ENCODE measurements at places on chromosomes 11 and 22.

GRCh38 chr11:79312617-79313529 lies 128.0 kb downstream of the TENM4 start:
- H3K36me3 ChIP-seq: no peaks in the 10 kb centered on the region
- no peak for DNase-seq
- no peak overlapping the region for H3K27ac ChIP-seq
- H3K4me3 ChIP-seq: no peak overlapping the region

GRCh38 chr22:48398181-48398905 lies 1429.3 kb downstream of the BRD1 start:
- no peak overlapping the region for H3K4me3 ChIP-seq
- no peak for DNase-seq
- H3K4me1 ChIP-seq: no peaks in the 10 kb centered on the region
- H3K27me3 ChIP-seq: no peaks in the 10 kb centered on the region
- H3K27ac ChIP-seq: no peak overlapping the region

GRCh38 chr11:34327804-34328631 lies 29.8 kb downstream of the ABTB2 start:
- no peak for DNase-seq
- H3K36me3 ChIP-seq: no peaks in the 10 kb centered on the region
- no peaks in the 10 kb centered on the region for H3K27me3 ChIP-seq

GRCh38 chr22:36252754-36253522 lies at the start of gene APOL1:
APOL1 (plus strand) TSS chr22:36253133; CDS start chr22:36254956, 1,823 bp downstream.
- H3K4me3 ChIP-seq: peak within 1 kb of the TSS; percentile 64
- H3K36me3 ChIP-seq: peaks cover 12% of the 10 kb centered on the region
- peaks cover 39% of the 10 kb centered on the region for H3K4me1 ChIP-seq
- H3K27ac ChIP-seq: peak within 1 kb of the TSS; percentile 46
- peak; percentile 25 for DNase-seq

DNA sequence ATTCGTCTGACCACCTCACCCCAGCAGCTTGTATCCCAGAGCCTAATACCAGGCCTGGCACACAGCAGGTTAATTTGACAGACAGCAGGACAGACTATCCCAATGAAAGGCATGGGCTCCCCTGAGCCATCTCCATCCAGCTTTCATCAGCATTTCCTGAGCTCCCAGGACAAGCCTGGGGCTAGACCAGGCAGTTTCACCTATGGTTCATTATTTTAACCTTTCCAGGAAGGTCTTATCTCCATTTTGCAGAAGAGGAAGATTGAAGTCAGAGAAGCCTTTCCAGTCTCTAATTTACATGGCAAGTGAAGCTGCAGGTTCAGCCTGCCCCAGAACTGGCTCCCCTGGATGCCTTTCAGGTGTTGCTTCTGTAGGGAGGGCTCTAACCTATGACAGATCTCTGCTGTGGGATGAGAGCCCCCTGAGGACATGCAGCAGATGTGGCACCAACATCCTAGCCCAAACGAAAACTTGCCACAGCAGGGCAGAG lies 17.0 kb downstream of the ARRB1 start:
- H3K27me3 ChIP-seq: no peaks in the 10 kb centered on the region
- H3K4me3 ChIP-seq: no peak overlapping the region
- DNase-seq: no peak
- peaks cover 63% of the 10 kb centered on the region for H3K4me1 ChIP-seq
- H3K27ac ChIP-seq: no peak overlapping the region

DNA sequence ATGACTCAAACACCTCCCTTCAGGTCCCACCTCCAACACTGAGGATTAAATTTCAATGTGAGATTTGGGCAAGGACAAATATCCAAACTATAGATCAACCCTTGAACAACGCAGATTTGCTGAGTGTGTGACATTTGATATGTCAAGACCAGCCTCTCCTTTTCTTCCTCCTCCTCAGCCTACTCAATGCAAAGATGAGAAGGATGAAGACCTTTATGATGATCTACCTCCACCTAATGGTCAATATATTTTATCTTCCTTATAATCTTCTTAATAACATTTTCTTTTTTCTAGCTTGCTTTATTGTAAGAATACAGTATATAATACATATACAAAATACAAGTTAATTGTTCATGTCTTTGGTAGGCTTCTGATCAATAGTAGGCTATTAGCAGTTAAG lies 67.5 kb upstream of the MPPED2 start:
- H3K36me3 ChIP-seq: no peaks in the 10 kb centered on the region
- no peak for DNase-seq
- no peak overlapping the region for H3K27ac ChIP-seq
- no peak overlapping the region for H3K4me3 ChIP-seq
- H3K27me3 ChIP-seq: no peaks in the 10 kb centered on the region

- no peaks in the 10 kb centered on the region for H3K4me1 ChIP-seq
- H3K27ac ChIP-seq: no peak overlapping the region
- H3K36me3 ChIP-seq: no peaks in the 10 kb centered on the region
- H3K27me3 ChIP-seq: no peaks in the 10 kb centered on the region
- no peak overlapping the region for H3K4me3 ChIP-seq
- no peak for DNase-seq
These were observed 39.0 kb downstream of the APOL5 start for GRCh38 chr22:35756722-35757121.

DNA sequence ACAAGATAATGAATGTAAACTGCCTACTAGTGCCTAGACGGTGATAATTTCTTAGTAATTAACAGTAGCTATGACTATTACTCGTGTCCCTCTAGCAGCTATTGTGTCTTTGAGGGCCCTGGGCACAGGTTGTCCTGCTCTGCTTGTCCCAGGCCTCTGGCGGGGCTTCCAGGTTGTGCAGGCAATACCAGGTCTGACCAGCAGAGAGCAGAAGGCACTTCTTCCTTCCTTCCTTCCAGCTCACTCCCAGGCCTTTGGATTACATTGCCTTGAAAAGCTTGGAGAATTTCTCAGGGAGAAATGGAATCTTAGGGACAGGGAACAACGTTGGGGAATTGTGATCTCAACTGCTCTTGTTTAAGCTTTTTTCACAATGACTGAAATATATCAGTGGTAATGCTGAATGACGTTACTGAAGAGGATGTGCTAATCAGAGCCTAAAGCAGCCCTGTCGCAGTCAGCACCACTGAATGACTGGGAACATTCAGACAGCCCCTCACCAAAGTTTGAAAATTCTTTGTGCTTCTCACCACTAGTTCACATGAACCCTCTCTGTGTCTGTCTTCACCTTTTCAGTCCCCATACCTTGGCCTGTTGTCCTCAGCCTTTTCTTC lies 8.4 kb upstream of the CCKBR start:
- H3K36me3 ChIP-seq: no peaks in the 10 kb centered on the region
- H3K4me1 ChIP-seq: no peaks in the 10 kb centered on the region
- H3K4me3 ChIP-seq: no peak overlapping the region
- no peaks in the 10 kb centered on the region for H3K27me3 ChIP-seq
- no peak overlapping the region for H3K27ac ChIP-seq

DNA sequence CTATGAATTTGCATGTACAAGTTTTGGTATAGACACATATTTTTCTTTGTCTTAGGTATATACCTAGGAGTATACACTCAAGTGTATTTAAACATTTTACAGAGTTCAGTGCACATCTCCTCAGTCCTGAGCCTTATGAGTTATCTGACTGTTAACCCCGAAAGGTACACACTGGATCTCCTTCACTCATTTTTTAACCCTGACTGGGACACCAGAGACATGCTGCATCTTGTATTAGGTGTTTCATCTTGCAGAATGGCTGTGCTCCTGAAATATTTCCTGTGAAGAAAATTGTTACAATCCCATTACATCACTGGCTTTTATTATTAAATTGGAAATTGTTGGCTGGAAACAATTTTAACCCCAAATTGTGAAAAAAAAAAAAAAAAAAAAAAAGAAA lies 15.3 kb downstream of the PARVA start:
- no peak overlapping the region for H3K4me3 ChIP-seq
- no peaks in the 10 kb centered on the region for H3K27me3 ChIP-seq
- H3K27ac ChIP-seq: no peak overlapping the region
- H3K4me1 ChIP-seq: no peaks in the 10 kb centered on the region

DNA sequence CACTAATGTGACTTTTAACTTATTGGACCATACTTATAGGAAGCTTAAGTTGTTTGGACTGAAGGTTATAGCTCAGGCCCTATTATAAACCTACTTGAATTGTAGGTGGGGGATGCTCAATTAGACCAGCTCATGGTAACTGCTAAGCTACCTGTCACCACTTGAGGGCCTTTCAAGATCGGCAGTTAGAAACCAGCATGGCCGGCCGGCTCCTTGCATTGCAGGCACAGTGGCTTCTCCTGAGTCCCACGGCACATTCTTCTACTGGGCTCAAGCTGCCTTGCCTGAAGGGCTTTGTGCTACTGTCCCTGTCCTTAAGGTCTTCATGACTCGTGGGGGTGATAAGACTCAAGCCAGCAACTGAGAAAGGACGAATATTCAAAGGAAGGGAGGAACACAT lies 70.8 kb downstream of the TBC1D22A start:
- no peak overlapping the region for H3K4me3 ChIP-seq
- H3K36me3 ChIP-seq: peaks cover 15% of the 10 kb centered on the region
- H3K27me3 ChIP-seq: no peaks in the 10 kb centered on the region
- DNase-seq: no peak
- H3K4me1 ChIP-seq: no peaks in the 10 kb centered on the region
- no peak overlapping the region for H3K27ac ChIP-seq

DNA sequence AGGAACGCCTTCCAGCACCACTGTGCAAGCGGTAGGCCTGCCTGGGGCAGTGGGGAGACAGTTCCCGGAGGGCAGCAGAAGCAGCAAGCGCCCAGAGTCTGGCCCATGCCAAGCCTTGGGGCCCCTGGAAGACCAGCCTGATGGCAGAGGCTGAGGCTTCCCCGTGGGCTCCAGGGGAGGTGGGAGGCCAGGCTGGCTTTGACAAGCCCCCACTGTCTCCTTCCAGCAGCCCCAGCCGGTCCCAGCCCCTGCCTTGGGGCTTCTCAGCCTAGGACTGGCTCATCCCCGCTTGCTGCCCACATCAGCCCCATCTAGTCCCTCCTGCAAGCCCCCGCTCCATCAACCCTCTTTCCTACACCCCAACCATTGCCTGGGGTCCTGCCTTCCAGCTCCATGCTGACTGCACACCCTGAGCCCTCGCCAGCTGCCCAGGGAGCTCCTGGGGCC lies 46.7 kb downstream of the IGF2 start:
- no peak overlapping the region for H3K4me3 ChIP-seq
- H3K36me3 ChIP-seq: no peaks in the 10 kb centered on the region
- H3K27ac ChIP-seq: no peak overlapping the region

GRCh38 chr11:42462558-42463310 lies 849.1 kb upstream of the API5 start:
- DNase-seq: no peak
- no peak overlapping the region for H3K4me3 ChIP-seq
- no peaks in the 10 kb centered on the region for H3K4me1 ChIP-seq
- H3K27me3 ChIP-seq: no peaks in the 10 kb centered on the region
- no peaks in the 10 kb centered on the region for H3K36me3 ChIP-seq

DNA sequence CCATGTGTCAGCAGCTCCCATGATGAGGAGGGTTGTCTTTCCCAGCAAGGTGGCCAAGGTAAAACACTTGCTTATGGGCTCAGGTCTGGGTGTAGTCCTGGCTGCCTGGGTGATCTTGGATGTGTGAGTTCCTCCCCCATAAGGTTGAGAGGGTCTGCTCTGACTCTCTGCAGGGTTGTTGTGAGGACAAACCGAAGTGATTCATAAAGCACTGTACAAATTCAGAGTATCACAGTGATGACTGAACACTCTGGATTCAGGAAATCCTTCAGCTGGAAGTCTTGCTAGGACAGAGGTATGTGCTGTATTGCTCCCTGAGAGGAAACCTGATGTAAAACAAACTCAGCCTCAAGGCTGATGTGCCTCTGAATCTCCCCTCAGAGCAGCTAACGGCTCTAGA lies 220.9 kb upstream of the PITPNB start:
- no peaks in the 10 kb centered on the region for H3K4me1 ChIP-seq
- no peaks in the 10 kb centered on the region for H3K36me3 ChIP-seq
- H3K27ac ChIP-seq: no peak overlapping the region
- no peaks in the 10 kb centered on the region for H3K27me3 ChIP-seq

GRCh38 chr22:39946126-39946502 lies 14.1 kb upstream of the TMA7B start:
- peaks cover 59% of the 10 kb centered on the region for H3K36me3 ChIP-seq
- no peak overlapping the region for H3K4me3 ChIP-seq
- H3K4me1 ChIP-seq: peaks cover 93% of the 10 kb centered on the region
- H3K27ac ChIP-seq: peak overlapping the region; percentile 37
- H3K27me3 ChIP-seq: no peaks in the 10 kb centered on the region

GRCh38 chr11:20068691-20069090 lies 91.6 kb downstream of the DBX1 start:
- DNase-seq: no peak
- no peak overlapping the region for H3K4me3 ChIP-seq
- H3K4me1 ChIP-seq: no peaks in the 10 kb centered on the region
- no peak overlapping the region for H3K27ac ChIP-seq

DNA sequence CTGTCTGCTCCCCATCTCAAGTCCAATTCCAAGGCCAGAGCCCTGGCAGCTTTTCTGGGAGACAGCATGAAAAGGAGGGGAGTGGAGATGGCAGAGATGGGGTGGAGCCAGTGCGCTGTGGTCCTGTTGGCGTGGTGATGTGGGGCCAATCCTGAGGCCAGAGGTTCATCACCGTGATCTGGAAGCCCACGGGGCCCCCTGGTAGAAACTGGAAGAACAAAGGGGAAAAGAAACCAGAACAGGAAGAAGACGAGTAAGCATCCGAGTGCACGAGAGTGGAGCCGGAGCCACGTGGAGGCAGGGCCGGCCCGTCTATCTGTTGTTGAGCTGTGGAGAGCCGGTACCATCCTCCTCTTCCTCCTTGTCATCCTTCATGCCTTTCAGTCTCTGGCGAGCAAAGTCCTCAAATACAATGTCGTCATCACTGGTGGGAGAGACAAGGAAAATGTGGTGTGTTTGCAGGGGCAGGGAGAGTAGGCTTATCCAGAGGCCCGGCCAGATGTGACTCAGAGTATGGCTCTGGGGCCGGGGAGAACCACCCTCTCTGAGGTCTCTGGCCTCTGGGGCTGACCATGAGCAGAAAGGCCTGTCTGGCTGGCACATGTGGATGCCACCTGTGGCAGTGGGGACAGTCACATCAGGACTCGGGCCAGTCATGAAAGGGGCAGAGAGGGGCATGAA lies 25.4 kb downstream of the TPBGL start:
- no peak overlapping the region for H3K4me3 ChIP-seq
- H3K27me3 ChIP-seq: no peaks in the 10 kb centered on the region
- H3K4me1 ChIP-seq: peaks cover 46% of the 10 kb centered on the region
- peaks cover 7% of the 10 kb centered on the region for H3K36me3 ChIP-seq
- DNase-seq: peak; percentile 10

GRCh38 chr11:75705541-75705940 lies 12.1 kb upstream of the MOGAT2 start:
- peaks cover 8% of the 10 kb centered on the region for H3K4me1 ChIP-seq
- no peaks in the 10 kb centered on the region for H3K36me3 ChIP-seq
- DNase-seq: no peak

GRCh38 chr22:17410576-17410975 lies 41.3 kb downstream of the CECR2 start:
- H3K36me3 ChIP-seq: no peaks in the 10 kb centered on the region
- H3K4me1 ChIP-seq: no peaks in the 10 kb centered on the region
- no peak for DNase-seq
- no peaks in the 10 kb centered on the region for H3K27me3 ChIP-seq
- no peak overlapping the region for H3K27ac ChIP-seq
- H3K4me3 ChIP-seq: no peak overlapping the region

DNA sequence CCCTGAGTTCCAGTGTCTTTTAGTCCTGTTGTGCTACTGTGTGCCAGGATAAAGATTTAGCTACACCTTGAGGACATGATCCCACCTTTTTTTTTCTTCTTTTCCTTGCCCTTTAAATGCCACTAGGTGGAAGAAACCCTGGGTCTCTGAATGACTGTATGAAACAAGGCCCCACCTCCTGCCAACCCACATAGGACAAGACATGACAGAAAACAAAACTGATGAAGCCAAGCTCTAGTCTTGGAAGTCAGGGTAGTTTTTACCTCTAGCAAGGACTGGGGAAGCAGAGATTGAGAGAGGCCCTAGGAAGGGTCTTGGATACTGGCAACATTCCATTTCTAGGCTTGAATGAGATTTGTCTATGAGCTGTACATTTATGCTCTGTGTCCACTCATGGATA lies 410.7 kb downstream of the MIAT start:
- no peak overlapping the region for H3K4me3 ChIP-seq
- no peaks in the 10 kb centered on the region for H3K4me1 ChIP-seq
- H3K27me3 ChIP-seq: peaks cover 8% of the 10 kb centered on the region
- H3K36me3 ChIP-seq: no peaks in the 10 kb centered on the region
